ENCODE measurements at places on chromosomes 6 and 20.

DNA sequence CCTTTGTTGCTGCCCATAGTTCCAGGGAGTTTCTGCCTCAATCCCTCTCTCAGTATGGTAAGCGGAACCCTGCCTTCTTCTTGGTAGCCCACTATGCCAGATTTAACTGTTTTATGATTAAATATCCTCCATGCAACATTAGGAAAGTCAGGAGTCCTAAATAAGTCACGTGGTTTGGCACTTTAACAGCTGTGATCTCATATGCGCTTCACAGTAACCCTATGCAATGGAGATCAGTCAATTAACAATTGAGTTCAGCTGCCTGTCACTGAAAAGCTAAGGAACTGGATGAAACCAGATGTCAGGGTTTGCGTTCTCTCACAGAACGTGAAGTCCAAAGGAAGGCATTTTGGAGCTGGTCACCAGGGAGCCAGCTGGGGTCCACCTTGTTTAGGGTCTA lies 81.6 kb downstream of the PSMB1 start:
- no peak for DNase-seq

DNA sequence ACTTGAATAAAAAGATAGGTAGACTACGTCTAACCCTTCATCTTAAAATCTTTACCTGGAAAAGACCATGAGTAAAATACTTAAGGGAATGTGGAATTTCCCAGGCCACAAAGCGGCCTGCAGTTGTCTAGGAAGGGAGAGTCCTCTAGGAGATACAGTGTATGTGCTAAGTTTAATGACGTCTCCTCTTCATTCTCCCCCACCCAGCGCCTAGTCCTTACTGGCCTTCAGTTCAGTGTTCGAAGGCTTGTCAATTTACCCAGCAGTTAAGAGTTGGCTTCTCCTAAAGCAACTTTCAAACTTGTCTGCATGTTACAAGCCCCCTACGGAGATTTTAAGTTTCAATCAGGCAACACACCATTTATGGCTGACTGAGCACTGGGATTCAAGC lies 35.2 kb downstream of the HFE start:
- DNase-seq = no peak

- no peak for DNase-seq
These were observed 8.8 kb downstream of the ASF1A start for GRCh38 chr6:118902726-118903125.

DNA sequence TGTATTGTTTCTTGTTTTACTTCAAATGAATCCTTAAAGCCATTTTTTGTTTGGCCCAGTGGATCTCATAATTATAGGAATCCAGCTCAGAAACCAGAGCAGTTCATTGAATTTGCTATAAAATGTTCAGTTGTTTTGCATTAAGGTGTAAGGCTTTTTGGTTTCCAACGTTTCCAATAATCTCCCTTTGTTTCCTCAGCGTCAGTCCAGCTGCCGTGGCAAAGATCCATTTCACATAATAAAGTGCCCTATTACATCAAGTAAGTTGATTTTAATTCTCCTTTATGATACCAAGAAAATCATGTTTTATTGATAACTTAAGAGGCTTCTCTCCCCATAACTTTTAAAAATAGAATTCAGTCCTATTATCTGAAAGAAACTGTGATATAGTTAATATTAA lies 472.6 kb downstream of the UTRN start:
- no peak for DNase-seq

DNA sequence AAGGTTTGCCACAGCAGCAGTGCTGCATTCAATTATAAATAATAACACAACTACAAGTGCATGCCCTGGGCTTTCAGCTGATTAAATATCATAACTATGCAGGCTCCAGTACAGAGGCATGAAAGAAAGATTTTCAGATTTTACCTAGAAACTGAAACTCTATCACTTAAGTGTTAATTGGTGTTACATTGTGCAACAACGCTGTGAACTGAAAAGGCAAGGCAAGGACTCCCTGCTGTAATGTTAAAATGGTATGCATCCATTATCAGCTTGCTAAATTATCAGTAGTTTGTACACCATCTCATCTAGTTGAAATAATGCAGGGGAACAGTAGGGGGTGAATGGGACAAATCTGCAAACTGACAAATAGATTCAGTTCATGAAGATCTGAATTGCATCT lies 976.7 kb upstream of the MANEA start:
- DNase-seq = no peak

- DNase-seq = no peak
These were observed 23.4 kb downstream of the CASP8AP2 start for GRCh38 chr6:89853068-89853467.

DNA sequence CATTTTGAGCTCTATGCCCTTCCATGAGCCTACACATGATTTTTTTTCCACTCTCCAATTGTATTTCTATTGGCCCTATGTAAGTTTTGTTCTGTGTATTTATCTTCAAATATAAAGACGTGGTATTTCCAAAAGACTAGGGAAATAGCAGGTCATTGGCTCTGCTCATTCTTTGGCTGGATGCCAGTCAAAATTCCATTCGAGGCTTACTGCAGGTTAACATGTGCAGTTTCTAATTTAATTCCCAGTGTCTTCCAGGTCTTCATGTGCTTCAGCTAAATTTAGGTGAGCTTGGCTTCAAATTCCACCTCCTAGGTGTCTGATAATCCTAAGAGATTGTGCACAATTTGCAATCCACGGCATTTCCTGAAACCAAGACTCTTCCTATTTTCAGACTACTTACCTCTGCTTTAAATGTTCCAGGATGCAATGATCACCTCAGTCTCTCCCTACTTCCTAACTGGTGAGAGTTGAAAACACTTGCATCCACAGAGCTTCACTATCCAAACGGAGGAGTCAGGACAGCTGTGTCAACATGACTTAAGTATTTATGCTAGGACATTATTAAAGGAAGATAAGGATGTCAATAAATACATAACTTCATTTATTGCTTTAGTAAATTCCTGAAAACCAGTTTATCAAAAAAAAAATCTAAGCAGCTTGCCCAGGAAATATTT lies 236.1 kb downstream of the COL12A1 start:
- DNase-seq = no peak

DNA sequence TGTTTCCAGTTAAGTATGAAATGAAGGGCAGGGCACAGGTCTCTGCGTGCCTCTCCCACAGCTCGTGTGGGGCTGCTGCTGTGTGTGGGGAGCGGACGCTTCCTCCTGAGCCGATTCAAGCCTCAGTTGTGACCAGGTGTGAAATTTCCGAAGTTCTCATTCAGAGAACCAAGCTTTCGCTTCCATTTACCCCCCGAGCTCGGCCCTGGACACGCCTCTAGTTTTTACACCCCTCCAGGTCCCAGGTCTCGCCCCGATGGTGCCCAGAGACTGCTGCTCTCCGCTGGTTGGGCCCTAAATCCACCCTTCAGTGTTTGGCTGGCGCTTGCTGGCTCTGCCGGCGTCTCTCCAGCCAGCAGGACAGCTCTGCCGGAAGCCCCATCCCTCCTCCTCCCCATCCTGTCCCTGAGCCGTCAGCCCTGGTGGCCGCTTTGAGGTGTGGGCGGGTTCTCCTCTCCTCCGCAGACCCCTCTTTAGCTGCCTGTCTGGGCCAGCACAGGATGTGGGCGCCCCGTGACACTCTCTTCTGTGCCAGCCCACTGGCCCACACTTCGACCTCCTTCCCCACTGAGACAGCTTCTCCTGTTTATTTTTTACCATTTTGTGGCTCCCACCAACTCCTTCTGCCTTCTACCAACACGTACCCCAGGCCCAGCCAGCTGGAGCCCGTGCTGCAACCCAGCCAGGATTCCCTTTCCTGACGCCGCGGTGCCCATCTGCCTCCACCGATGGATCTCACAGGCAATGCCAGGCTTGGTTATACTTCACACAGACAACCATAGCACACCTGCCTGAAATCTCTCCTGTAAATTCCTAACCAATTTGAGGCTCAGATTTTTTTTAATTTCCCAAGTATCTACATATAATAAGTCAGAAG lies 142.8 kb downstream of the DLL1 start:
- no peak for DNase-seq

- DNase-seq = no peak
These were observed 92.8 kb upstream of the FRMD1 start for GRCh38 chr6:168171673-168172353.

GRCh38 chr6:124866040-124866439 lies 96.2 kb upstream of the RNF217 start:
- no peak for DNase-seq

- DNase-seq = no peak
These were observed 21.5 kb upstream of the MRGBP start for GRCh38 chr20:62774762-62775161.

GRCh38 chr6:110731898-110732297 lies 83.4 kb downstream of the CDK19 start:
- no peak for DNase-seq

GRCh38 chr6:158330016-158330415 lies 17.8 kb downstream of the TULP4 start:
- DNase-seq = no peak

GRCh38 chr6:4981761-4982160 lies 22.1 kb downstream of the RPP40 start:
- DNase-seq = no peak

DNA sequence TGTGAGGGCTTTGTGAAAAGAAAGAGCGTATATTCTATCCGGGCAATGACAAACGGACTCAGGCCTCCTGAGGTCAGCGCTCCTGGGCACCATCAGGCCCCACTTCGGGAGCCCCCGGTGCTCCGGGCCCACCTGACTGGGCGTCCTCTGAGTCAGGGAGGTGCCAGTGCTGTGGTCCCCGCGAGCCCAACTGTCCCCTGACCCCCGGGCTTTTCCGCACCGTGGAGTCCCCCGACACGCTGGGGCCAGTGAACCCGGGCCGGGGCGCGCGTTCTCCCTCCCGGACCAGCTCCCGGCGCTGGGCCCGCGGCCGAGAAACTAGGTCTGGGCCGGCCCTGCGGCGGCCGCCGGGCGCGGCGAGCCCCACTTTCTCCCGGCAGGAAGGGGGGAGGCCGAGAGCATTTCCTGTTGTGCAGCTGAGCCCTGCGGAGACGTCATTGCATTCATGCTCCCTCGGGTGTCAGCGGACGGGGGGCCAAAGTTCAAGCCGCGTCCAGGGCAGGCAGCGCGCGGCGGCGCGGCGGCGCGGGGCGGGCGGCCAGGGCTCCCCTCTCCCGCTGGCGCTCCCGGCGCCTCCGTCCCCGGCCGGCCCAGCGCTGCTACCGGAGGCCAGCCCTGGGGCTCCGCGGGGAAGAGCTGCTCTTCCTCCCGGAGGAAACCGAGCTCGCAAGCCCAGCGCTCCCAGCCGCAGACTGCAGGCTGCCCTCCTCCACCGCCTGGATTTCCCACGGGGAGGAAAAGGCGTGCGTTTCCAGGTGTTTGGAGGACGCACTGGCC lies 18.3 kb downstream of the HIVEP2 start:
- DNase-seq = peak; percentile 77

GRCh38 chr6:92757925-92758324 lies 661.4 kb downstream of the EPHA7 start:
- DNase-seq = no peak

- no peak for DNase-seq
These were observed 563.1 kb downstream of the RFPL4B start for GRCh38 chr6:112910256-112910655.

DNA sequence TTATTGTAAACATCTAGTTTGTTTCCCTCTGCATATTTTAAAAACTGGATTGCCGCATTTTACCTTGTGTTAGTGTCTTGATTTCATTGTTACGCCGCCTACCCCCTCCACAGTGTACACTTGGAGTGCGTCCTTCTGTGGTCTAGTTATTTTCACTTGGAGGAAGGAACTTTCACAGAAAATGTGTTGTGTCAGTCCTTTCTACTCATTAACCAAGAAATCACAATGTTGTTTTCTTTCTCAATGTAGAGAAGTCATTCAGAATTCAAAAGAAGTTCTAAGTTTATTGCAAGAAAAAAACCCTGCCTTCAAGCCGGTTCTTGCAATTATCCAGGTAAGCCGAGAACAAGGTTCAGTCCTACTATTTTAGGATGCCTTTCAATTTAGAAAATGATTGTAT lies 10.3 kb downstream of the MTHFD1L start:
- no peak for DNase-seq

DNA sequence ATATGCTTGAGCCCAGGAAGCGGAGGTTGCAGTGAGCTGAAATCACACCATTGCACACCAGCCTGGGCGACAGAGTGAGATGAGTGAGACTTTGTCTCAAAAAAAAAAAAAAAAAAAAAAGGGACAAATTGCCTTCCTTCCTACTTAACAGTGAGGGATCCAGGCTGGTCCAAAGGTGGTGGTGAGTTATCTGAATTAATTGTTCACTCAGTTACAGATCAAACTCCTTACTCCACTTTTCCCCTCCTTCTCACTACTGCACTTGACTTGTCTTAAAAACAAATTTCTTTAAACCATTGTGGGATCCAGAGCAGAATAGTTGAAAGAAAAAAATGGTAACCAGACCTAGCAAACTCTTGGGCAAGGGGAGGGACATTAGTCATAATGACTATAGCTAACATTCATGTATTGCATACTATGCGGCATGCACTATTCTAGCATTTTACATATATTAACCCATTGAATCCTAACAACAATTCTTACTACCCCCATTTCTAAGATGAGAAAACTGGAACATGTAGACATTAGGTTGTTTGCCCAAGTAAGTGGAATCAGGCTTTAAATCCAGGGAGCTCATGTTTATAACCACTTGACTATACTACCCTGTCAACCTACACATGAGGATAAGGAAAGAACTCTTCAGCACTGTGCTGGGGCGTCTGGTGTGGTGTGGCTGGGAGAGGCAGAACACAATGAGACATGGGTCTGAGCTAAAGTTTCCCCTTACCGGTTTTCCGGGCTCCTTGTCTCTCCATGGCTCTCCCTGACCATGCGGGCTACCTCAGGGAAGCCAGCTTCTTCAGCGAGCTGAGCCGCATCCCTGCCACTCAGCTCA lies 1.5 kb downstream of the GPANK1 start:
- DNase-seq = no peak

- DNase-seq = no peak
These were observed 111.2 kb downstream of the TAF4 start for GRCh38 chr20:61954276-61955021.

DNA sequence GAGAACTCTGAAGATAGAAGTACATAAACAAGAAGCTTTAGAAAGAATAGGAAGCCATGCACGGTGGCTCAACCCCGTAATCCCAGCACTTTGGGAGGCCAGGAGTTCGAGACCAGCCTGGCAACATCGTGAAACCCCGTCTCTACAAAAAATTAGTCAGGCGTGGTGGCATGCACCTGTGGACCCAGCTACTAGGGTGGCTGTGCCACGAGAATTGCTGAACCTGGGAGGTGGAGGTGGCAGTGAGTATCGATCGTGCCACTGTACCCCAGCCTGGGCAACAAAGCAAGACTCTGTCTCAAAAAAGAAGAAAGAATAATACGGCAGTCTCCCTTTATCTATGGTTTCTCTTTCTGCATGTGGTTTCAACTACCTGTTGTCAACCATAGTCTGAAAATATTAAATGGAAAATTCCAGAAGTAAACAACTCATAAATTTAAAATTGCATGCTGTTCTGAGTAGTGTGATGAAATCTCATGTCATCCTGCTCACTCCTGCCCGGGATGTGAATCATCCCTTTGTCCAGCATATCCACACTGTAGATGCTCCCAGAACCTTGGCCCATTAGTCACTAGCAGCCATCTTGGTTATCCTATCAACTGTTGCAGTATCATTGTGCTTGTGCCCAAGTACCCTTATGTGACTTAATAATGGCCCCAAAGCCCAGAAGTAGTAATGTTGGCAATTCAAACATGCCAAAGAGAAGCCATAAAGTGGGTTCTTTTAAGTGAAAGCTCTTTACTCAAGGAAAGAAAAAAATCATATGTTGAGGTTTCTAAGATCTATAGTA lies 22.1 kb downstream of the DEK start:
- DNase-seq = no peak
